ENCODE measurements at places on chromosomes 11 and 22. TPM values are rescaled to one million over a fixed set of nuclear protein-coding genes. Genes with fewer than 3 reads are reported as not detected.
A peak's percentile ranks its signal among the peaks of the same experiment; 100 is the strongest.

DNA sequence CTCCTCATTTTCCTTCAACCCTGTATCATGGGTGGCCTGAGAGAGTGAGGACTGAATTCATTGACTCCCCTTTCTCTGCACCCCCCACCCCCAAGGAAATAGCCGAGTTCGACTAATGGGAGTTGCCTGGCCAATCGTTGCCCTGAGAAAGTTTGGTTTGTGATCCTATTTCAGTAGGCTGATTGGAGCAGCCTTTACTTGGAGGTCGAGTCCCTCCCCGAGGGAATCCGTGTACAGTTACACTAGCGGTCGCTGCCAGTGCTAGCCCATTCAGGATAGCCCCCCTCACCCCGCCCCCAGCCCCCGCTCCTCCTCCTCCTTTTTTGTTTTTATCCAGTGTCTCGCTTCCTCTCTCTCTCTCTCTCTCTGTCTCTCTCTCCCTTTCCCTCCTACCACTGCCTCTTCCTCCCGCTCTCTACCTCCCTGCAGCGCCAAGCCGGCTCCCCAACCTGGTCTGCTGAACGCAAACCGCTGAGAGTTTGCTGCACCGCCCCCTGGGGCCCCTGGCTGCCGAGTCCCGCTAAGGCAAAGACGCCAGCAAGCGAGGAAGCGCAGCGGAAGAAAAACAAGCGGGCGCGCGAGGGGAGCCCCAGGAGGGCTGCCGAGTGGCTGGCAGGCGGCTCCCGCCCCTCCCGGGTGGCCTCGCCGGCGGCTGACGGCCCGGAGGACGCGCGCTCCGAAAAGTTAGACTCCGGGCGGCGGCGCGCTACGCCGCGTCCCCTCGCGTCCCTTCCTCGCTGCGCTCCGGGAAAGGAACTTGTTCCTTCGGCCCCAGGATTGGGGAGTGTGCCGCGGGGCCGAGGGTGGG, at the start of gene GRAMD1B:
TSS of gene GRAMD1B (plus strand) at position 357 of the 808 bp plus-strand sequence. CDS start 524 bp downstream, outside the sequence.
- DNase-seq = peak; percentile 73

DNA sequence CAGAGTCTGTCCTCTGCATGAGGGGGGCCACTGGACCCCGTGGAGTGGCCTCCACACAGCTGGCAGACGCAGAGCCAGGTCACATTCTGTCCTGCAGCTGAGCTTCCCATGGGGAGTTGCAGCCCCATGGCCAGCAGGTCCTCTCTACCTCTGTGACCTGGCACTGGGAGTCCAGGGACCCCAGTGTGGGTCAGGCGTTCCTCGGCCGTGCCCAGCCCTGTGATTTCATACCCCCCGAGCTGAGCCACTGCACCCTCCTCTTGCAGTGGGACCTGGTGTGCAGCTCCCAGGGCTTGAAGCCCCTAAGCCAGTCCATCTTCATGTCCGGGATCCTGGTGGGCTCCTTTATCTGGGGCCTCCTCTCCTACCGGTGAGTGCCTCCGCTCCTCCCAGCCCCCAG, 32.2 kb upstream of the SLC22A12 start:
- no peak for DNase-seq

DNA sequence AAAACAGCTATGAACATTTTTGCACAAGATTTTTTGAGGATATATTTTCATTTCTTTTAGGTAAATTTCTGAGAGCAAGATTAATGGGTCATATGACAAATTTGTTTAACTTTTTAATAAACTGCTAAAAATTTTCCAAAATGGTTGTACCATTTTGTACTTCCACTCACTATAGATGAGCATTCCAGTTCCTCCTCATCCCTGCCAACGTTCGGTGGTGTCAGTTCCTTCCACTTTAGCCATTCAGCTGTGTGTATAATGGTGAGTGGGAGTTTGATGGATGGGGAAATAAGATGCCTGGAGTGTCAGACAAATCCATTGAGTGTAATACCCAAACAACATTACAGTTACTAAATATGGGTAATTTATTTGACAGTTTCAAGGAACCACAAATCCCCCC, 49.7 kb downstream of the MIAT start:
- DNase-seq = no peak

DNA sequence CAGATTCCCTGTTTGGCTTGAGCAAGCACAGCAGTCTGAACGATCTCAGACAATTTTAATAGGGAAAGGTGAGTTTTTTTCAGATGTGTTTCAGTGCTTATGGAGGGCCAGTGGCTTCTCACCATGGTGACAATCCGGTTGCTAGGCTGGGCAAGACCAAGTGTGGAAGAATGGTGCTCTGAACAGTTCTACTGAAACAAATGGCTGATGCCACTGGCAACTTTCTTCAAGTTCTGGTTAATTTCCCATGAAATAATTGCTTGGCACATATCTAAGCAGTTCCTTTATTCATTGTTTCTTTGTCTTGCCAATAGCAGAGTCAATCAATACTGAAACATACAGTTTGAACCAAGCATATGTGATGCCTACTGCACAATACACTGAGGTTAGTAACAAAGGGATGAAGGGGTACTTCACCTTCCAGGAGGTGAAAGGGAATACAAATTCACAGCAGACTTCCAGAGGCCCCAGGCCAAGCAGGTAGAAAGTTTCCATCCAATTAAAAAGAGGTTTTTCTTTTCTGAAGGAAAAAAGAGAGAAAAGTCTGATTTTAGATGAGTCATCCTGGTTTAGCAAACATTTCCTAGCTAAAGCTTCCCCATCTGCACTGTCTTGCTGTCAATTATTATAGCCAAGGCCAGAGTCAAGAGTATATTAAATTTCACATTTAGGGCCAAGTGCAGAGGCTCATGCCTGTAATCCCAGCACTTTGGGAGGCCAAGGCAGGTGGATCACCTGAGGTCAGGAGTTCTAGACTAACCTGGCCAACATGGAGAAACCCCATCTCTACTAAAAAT, 21.2 kb upstream of the NDUFC2 start:
- peak; percentile 26 for DNase-seq

DNA sequence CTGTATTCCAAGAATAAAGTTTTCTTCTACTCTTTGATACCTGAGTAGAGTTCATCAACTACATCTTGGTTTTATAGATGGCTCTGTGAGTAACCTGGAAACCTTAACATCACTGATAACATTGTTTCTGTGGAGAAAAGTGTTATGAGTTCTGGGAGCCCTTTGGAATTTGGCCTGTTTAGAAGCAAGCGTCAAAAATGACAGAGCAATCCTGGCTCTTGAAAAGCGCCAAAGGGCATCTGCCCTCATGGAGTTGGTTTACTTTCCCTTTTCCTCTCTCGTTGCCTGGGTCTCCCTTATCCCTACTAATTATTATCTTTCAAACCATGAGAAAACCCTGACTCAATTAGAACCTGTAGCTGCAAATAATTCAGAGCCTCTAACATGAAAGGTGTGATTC, 140.1 kb downstream of the DBX1 start:
- no peak for DNase-seq

DNA sequence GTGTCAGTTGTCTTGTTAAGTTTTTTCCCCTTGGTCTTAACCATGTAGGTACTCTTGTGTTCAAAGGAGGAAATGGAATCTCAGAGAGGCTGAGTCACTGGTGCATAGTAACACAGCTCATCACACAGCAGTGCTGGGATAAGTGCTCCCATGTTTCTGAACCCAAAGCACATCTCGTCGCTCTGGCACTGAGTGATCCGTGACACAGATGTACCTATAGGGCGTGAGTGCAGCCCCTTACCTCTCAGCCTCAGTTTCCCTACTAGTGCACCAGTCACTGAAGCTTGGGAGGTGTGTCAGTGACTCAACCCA, 234.0 kb downstream of the ST3GAL4 start:
- no peak for DNase-seq

GRCh38 chr11:94791216-94791889, 23.2 kb downstream of the AMOTL1 start:
- no peak for DNase-seq

DNA sequence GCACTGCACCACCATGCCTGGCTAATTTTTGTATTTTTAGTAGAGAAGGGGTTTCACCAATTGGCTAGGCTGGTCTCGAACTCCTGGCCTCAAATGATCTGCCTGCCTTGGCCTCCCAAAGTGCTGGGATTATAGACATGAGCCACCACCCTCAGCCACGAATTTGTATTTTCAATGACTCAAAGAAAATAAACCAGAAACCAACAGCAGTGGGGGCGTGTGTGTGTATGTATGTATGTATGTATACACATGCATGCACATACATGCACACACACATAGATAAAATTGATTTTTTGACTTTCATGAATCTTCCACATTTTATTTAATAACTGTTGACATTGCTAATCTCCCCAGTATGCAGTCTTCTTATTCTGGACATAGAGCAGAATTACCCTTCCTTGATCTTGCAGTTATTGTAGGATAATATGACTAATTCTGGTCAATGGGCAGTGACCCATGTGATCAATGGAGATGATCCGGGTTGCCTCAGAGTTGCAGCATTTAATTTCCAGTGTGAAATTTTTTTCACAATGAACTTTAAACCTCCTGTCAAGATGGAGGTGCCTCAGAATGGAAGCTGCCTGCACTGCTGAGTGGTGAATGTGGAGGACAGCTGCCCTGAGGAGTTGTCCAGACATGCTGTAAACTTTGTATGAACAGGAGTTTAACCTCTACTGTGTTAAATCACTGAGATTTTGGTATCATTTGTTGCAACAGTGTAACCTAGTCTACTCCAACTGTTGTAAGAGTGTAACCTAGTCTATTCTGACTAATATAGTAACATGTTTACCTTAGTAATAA, 12.8 kb upstream of the PTPN5 start:
- DNase-seq = no peak

GRCh38 chr22:42970029-42970428, 44.9 kb downstream of the PACSIN2 start:
- no peak for DNase-seq

GRCh38 chr22:19448739-19449421, 1.4 kb upstream of the C22orf39 start:
- no peak for DNase-seq

DNA sequence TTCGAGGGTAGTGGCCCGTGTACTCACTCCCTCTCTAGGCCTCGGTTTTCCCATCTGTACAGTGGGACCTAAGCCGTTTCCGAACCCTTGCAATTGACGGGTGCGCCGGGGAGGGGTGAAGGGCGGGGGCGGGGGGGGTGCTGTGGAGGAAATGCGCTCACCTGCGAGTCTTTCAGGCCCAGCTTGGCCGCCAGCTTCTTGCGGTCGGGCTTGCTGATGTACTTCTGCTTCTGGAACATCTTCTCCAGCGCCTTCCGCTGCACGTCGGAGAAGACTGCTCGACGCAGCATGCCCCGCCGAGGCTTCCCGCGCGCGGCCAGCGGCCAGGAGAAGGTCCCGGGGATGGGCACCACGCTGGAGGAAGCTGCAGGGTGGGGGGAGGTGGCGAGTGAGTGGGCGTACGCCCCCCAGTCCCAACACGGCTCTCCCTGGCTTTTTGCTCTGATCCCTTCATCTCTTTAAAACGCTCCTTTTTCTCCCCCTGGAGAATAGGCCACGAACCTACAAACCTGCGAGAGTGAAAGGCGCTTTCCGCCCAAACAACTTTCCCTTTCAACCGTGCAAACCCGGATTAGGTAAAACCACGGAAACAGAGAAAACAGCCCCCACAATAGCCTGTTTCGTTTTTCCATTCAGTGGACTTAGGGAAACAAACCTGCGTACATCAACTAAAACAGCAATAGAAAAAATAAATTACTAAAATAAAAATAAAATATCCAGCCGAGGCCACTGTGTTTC, 3.2 kb downstream of the DBX1 start:
- no peak for DNase-seq

GRCh38 chr11:112826026-112826425, 135.2 kb upstream of the NCAM1 start:
- no peak for DNase-seq

DNA sequence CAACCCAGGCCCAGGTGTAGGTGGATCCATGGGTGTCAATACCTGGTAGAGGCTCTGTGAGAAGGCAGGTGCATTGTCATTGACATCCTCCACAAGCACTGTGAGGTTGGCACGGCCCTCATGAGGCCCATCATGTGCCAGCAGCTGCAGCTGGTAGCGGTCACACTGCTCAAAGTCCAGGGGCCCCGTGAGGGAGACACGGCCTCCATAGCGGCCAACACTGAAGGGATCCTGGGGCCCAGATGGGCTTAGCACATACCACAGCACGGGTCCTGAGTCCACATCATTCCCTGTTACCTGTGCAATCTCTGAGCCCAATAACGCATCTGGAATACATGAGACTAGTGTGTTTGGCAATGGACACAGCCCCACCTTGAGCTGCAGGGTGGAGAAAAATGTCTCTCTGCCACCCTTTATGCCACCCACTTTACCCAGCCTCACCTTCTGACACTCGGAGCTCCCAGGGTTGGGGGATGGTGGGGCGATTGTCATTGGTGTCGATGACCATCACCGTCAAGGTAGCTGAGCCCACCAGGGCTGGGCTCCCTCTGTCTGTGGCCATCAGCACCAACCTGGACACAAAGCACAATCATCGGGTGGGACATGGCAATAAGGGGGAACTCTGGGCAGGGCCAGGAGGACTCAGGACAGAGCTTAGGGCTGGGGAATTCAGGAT, 6.1 kb upstream of the TPP1 start:
- no peak for DNase-seq

Gene HYLS1
- 14.6 TPM for polyA plus RNA-seq

Gene MPST
- 61.8 TPM for polyA plus RNA-seq

Gene WBP2NL
- polyA plus RNA-seq = 0.08 TPM

Gene CARD18
- polyA plus RNA-seq = not detected

Gene AGBL2
- polyA plus RNA-seq = 1.9 TPM
